ENCODE measurements at places on chromosomes 12 and 14.

DNA sequence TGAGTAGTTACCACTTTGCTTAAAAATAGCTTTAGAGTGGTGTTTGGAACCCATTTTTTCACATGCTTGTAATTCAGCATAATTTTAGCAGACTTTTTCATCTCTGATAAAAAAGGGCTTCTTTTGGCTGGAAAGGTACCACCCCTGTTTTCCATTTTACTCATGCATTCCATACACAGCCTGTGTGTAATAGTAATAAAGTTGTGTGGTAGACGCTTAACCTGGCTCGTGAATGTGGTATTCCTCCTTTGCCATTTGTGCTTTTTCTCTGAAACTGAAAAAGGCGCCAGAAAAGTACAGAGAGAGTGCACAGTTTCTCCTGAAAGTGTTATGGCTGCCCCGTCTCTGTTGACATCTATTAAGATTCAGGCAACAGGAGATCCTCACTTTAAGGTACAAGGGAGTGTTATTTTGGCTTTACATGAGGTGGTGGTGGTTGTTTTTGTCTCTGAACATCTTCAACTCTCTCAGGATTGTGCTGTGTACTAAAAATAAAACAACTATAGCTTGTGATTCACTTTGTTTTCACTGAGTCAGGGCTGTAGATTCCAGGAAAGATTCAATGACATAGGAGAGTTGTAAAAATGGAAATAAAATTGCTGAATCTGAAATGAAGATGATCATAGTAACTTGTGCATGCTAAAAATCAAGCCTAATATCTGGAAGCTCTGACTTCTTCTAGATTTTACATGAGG, 45.6 kb upstream of the MIS18BP1 start:
- DNase-seq = no peak

DNA sequence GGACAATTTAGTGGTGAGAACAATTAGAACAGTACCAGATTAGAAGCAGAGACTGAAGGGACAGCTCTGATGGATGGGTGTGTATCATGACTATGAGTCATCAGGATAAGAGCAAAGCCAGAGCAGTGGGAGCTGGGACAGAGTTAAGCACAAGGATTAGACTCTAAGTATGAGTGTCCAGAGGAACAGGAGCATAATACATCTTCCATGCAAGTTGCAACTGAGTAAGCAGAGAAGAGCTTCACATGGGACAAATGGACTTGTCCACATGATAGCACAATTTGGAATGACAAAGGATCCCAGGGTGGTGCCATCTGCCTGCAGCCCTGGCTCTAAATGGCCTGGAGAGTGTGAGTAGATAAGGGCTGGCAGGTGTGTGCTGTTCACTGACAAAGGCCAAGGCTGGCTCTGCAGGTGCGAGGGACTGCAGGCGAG, 226.4 kb upstream of the CAND1 start:
- no peak for DNase-seq

GRCh38 chr12:3631759-3632158, 121.2 kb downstream of the CRACR2A start:
- DNase-seq = no peak

DNA sequence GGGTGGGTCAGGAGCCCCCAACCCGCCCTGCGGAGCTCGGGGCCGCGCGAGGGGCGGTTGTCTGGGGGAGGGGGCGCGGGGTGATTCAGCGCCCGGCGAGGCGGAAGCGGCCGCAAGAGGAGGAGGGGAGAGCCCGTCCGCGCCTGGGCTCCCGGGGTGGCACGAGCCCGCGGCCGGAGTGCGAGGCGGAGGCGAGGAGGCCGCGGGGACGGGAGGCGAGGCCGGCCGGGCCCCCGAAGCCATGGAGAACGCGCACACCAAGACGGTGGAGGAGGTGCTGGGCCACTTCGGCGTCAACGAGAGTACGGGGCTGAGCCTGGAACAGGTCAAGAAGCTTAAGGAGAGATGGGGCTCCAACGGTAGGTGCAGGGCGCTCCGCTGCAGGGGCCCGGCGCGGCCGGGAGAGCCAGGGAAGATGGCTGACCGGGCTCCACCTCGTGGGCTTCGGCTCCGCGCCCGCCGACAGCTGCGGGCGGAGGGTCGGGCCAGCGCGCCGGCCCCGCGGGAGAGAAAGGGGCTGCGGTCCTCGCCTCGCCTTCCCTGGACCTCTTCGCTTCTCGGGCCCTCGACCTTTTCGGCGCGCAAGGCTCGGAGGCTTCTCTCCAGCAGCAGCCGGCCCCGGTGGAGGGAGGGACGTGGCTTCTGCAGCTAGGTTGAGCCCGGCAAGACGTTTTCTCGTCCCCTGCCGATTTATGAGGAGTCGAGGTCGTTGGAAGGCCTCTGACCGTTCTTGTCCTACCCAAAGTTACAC, 677 bp downstream of the ATP2A2 start:
- DNase-seq = peak; percentile 32

DNA sequence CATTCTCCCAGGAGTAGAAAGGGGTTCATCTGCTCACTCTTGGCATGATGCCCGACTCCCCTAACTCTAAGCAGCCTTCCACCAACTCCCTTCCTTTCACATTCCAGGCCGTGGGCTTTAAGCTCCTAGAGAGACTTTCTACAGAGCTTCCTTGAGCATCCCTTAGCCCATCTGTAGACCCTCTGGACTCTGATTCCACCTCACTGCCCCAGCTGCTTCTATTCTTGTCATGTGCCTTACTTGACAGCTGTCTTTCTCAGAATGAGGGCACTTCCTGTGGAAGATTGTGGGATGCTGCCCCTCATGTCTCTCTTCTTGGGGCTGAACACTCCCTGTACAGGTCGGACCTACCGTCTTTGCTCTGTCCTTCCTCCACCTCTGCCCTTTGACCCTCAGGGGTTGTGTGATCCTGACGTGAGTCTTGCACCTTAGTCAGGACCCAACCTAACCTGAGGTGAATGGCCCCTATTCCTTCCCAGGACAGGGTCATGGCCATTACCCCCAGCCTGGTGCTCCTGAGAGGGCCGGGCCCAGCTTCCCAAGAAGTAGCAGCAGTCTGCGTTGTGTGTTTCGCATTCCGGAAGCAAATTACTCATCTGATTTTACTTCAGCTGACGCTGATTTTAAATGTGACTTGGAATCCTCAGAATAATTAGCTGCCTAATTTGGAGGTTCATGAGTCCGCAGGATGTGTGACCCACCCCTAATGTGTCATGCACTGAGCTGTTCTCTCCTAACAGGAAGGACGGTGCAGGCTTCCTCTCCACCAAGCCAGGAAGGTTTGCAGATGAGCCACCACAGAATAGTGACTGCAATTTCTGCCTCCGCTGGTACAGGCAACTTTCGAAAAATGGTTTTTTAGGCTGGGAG, 2.7 kb upstream of the GALNT6 start:
- DNase-seq = peak; percentile 39

- no peak for DNase-seq
Measured at GRCh38 chr12:125110641-125111360, 45.6 kb downstream of the AACS start.

- no peak for DNase-seq
Measured at GRCh38 chr12:51751661-51752060, 96.9 kb downstream of the FIGNL2 start.

GRCh38 chr12:2297004-2297403, 244.2 kb downstream of the CACNA1C start:
- no peak for DNase-seq

GRCh38 chr14:95876761-95877538, at the start of gene TUNAR:
TUNAR (plus strand) TSS chr14:95876832.
- no peak for DNase-seq

DNA sequence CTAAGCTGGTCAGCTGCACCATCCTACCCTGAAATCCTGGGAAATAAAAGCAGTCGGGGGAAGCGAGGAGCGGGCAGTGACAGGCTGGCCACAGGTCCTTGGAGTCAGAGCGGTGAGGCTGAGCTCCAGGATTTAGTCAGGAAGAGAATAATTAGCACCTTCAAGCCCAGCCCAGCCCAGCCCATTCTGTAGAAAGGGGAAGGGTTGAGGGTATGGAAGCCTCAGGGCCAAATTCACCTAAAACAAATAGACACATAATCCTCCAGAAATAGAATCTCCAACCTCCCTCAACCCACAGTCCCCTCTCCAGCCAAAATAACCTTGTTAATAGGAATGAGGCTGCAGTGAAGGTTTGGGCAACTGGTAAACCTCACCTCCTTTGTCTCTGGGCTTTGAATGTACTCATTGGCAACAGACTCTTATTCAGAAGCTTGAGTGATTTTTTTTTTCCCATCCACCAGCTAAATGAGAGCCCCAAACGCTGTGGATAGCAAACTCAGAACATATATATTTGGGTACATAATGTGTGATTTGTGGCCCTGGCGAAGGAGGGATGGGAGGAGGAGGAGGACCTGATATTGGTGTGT, 334.1 kb downstream of the DPF3 start:
- no peak for DNase-seq

- peak; percentile 61 for DNase-seq
Measured at GRCh38 chr12:132614861-132615578, 3.6 kb upstream of the P2RX2 start.

All from stimulated activated CD8-positive, alpha-beta memory T cell treated with anti-CD3 and anti-CD28 coated beads, Interleukin-15, amount 100 ng/mL, for 48 hours (primary cell).